Heart left ventricle (tissue), 16 donors: ENCODE measurements at places on chromosomes 7 and 10. TPM values are rescaled to one million over a fixed set of nuclear protein-coding genes. Genes with fewer than 3 reads are reported as not detected.

DNA sequence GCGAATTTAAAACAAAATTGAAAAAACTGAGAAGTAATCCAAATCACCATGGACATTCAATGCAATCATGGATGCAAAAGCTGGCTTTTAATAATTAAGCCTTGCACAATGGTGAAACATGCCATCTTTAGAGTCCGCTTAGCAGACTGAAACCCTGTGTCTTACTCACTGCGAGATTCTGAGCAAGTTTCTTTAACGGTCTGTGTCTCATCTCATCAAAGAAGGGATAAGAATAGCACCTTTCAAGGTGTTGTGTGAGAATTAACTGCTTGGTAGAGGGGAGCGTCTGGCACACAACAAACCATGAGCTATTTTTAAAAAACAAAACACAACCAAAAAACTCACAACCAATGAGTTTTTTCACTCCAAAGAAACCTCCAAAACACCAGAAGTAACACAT lies 21.4 kb downstream of the ACBD7 start:
- DNase-seq, result no peak

GRCh38 chr10:4658777-4659176 lies 167.2 kb upstream of the AKR1E2 start:
- no peak for DNase-seq

The PTPN20 gene
- polyA plus RNA-seq, result 6.6 TPM

DNA sequence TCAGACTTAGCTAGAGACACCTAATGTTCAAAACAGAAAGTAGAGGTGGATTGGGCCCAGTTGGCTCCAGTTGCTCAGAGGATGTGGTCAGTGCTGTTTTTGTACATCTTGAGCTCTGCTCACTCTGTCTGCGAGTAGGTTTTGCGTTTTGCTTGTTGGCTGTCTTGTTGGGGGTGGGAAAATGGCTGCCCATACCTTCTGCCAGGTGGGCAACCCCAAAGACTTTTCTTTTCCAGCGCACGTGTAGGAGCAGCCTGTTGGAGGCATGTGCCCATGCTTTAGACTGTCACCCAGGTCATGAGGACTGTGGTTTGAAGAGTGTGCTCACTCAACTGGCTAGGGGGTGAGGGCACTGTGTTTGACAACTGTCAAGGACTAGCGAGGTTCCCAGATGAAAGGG lies 73.9 kb downstream of the KAT6B start:
- DNase-seq, result no peak
